ENCODE measurements at places on chromosomes 3 and 15. TPM values are rescaled to one million over a fixed set of nuclear protein-coding genes. Genes with fewer than 3 reads are reported as not detected.
A peak's percentile ranks its signal among the peaks of the same experiment; 100 is the strongest.

DNA sequence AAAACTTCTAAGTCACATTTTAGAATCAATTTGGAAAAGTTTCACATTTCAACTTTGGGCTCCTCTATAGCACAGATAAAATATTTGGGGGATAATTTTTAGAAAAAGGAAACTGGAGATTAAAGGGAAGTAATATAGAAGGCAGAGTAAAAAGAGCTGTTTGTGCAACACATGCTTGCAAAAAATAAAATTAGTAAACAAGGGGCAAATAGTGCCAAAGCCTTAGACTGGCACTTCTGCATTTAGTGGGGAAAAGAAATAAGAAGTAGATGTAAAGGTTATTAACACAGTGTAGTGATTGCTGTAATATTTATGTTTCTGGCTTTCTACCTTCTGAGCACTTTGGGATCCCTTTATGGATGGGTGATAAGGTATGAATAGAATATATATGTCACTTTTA is 246.6 kb downstream of the CBLB start:
- H3K27me3 ChIP-seq: no peaks in the 10 kb centered on the region
- no peak overlapping the region for H3K27ac ChIP-seq
- H3K36me3 ChIP-seq: no peaks in the 10 kb centered on the region
- no peaks in the 10 kb centered on the region for H3K4me1 ChIP-seq
- no peak for DNase-seq

Gene PPP2R3A
- 13.0 TPM for total RNA-seq

Gene FBN1
- total RNA-seq: 12.6 TPM

GRCh38 chr15:92884436-92885223 is 15.5 kb upstream of the CHD2 start:
- peak overlapping the region; percentile 100 for H3K27ac ChIP-seq
- DNase-seq: no peak
- peaks cover 42% of the 10 kb centered on the region for H3K4me1 ChIP-seq
- peak overlapping the region; percentile 98 for H3K4me3 ChIP-seq

GRCh38 chr3:177906126-177906511 is 630.1 kb upstream of the KCNMB2 start:
- no peaks in the 10 kb centered on the region for H3K27me3 ChIP-seq
- peaks cover 12% of the 10 kb centered on the region for H3K4me1 ChIP-seq
- H3K36me3 ChIP-seq: no peaks in the 10 kb centered on the region
- H3K4me3 ChIP-seq: no peak overlapping the region
- peak overlapping the region; percentile 53 for H3K27ac ChIP-seq

- H3K4me1 ChIP-seq: peaks cover 21% of the 10 kb centered on the region
- peak overlapping the region; percentile 74 for H3K4me3 ChIP-seq
- H3K27me3 ChIP-seq: peaks cover 47% of the 10 kb centered on the region
- DNase-seq: peak; percentile 50
- H3K36me3 ChIP-seq: peaks cover 7% of the 10 kb centered on the region
Measured at GRCh38 chr15:67825881-67826716, 790 bp downstream of the SKOR1 start.

GRCh38 chr15:89221543-89221942 is at the start of gene RLBP1:
Gene RLBP1, minus strand, starts transcription at chr15:89221579. Its CDS starts 2,604 bp downstream, at chr15:89218975.
- H3K4me3 ChIP-seq: no peak within 1 kb of the TSS
- no peak within 1 kb of the TSS for H3K27ac ChIP-seq
- DNase-seq: no peak
- H3K4me1 ChIP-seq: no peaks in the 10 kb centered on the region
- peaks cover 1% of the 10 kb centered on the region for H3K27me3 ChIP-seq
- no peaks in the 10 kb centered on the region for H3K36me3 ChIP-seq
